Sciatic nerve (tissue), 2 donors: ENCODE measurements at places on chromosomes 13 and 19. TPM values are rescaled to one million over a fixed set of nuclear protein-coding genes. Genes with fewer than 3 reads are reported as not detected.

LGALS7B gene
- not detected for total RNA-seq

- no peak for DNase-seq
These were observed 11.9 kb upstream of the TPM4 start for GRCh38 chr19:16064209-16064889.

ANGPTL4 gene
- total RNA-seq = 9.2 TPM

LAIR1 gene
- 44.7 TPM for total RNA-seq

DNA sequence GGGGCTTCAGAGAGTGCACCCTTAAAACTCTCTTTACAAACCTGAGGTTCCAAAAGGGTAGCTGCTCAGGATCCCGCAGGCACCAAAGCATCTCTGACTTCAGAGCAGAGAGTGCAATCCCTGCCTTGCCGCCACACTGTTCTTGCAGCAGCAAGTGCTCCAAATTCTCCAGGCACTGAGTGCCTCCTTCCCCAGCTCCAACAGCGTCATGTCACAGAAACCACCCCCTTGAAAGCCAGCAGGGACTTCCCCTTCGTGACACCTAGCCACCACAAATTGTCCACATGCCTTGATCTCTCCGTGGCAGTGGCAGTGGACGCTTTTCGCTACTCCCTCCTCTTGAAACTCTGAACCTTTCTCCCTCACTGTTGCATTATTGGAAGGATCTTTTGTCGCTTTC is 39.9 kb downstream of the MBNL2 start:
- DNase-seq = no peak

NAPSA gene
- 3.4 TPM for total RNA-seq

DNA sequence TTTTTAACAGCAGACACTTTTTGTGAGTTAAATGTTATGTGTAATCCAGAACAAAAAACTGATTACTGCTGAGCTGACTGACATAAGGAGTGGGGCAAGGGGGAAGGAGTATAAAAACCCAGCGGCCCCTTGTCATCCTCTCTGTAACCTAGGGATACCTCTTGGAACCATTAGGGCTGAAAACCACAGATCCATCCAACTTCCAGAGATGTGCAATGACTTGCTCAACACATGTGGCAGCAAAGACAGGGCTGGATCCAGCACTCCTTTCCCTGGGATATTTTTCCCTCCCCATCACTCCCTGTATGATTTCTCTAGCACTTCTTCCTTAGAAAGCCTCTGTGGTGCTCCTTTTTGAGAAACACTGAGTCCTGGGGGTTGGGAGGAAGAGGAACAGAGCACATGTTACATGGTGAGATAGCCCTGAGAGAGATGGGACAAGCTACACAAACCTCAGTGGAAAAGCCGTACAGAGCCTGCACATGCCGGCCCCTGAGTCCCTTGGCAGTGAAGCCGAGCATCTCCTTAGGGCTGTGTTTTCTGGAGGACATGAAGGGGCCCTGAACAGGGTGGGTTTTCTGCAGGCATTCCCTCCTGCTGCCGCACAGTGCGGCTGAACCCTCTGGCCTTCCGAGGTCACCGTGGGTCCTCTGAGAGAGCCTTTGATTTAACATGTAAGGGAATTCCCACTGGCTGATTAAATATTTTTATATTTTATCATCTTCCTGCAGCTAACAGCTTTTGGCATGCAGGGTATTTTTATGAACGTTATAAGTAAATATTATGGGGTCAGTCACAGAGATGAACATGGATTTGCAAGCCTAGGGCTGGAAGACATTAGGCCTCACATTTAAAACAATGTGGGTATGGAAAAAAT is 219.9 kb downstream of the COG6 start:
- no peak for DNase-seq

- no peak for DNase-seq
These were observed 36.0 kb downstream of the BICRA start for GRCh38 chr19:47644743-47645482.

- DNase-seq = no peak
These were observed 1.7 kb downstream of the PLPPR2 start for GRCh38 chr19:11356676-11357550.

ONECUT3 gene
- not detected for total RNA-seq

DNA sequence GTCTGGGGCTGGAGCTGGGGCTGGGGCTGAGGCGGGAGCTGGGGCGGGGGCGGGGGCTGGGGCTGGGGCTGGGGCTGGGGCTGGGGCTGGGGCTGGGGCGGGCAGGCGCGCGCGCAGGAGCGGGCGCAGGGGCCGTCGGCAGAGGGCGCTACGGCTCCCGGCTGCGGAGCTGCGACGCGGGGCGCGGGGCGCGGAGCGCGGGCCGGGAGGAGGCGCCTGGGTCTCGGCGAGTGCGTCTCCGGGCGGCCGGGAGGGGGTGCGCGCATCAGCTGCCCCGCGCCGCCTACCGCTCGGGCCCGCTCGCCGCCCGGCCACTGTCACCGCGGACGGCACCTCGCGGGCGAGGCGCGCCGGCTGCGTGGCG is 422 bp upstream of the MTUS2 start:
- DNase-seq = no peak

DNA sequence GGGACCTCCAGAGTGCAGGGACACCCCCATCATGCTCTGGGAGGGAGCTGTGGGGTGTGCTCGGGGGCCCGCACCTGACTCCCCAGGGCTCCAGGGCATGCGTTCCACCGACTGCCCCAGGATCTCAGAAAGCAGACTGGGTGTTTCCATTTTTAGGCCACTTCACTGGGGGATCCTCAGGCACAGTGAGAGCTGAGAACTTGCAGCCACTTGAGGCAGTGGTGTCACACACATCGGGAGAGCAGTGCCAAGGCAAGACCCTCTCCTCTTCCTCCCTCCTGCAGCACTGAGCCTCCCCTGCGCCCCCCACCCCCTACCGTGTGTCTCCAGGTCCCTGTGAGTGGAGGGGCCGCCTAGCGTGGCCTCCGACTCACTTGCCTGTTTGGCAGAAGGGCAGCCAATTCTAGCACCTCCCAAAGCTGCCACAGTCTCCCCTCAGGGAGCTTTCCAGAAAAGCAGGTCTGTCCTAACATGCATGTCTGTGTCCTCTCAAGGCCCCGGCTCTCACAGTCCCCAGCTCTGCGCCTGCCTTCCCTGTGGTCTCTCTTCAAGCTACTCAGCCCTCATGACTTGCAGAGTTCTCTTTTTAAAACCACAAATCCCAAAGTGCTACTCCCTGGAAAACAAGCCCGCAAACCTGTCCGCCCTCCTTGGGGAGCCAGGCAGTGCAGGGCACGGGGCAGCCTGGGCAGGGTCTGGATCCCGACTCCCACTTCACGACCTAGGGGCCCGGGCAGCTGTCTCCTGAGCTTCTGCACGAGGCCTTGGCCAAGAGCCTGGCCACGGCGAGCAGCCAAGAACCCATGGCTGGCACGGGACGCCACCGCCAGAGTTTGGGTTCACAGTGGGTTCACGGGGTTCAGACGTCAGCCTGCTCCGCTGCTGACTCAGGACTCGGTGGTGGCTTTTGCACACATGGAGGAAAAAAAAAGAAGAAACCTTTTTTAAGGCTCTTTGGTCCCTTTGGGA is 94.1 kb downstream of the STK24 start:
- peak; percentile 84 for DNase-seq

- DNase-seq = no peak
These were observed 230.5 kb downstream of the LACC1 start for GRCh38 chr13:44110091-44110621.

DNA sequence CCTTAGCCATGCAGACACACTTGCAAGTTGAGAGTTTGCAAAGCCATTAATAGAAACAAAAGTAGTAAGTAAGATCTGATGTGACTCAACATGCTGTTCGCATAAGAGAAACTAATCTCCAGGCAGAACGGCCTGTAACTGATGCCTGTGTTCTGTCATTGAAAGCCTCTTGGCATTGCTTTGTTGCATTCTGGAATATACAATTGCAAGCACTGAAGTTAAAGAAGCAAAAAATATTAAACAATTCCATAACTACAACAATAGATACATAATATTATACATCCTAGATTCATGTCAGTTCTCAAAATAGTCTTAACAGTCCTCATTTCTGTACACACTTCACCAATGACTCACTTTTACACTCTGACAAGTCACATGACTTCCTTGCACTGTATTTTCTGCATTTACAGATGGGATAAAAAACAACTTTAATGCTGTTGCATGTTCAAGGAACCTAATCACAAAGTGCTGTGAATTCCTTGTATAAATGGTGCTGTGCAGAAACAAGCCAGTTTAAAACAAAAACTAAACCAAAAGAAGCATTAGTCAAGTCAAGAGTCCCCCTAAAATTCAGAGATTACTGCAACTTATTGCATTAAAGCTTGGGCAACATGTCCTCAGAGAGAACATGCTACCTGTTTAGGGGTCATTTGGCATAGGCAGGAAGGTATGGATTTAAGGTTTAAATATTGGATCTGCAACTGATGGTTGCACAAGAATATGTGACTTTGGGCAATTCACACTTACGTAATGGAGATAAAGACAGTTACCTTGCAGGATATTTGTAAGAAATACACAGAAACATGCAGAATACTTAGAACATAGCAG is 79.5 kb upstream of the SERP2 start:
- no peak for DNase-seq

DNA sequence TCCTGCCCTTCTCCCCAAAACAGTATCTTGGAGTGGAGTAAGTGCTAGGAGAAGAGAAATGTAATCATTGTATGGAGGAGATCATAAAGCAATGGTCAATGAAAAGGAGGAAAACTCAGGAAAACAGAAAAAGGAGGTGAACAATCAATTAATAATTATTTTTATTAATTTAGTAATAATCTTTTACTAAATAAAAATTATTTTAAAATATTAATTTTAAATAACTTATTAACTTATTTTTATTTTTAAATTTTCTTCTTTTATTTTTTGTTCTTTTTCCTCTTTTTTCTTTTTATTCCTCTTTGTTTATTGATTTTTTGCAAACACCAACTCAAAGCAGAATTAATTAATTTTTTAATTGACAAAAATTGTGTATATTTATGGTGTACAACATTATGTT is 80.3 kb downstream of the TNFSF11 start:
- DNase-seq = no peak

- DNase-seq = no peak
These were observed 1171.3 kb downstream of the EFNB2 start for GRCh38 chr13:105364191-105364590.

FBXO27 gene
- total RNA-seq = 13.4 TPM

CAPN12 gene
- 5.6 TPM for total RNA-seq

GTPBP3 gene
- 22.0 TPM for total RNA-seq

ADGRE3 gene
- total RNA-seq = 1.9 TPM

GRCh38 chr19:5904352-5905113 is at the start of gene VMAC:
VMAC (plus strand) TSS chr19:5904872; CDS start chr19:5904891, 19 bp downstream.
- DNase-seq = peak; percentile 100
